Ascending aorta (tissue), 2 donors: ENCODE measurements at places on chromosomes 6 and 20.

DNA sequence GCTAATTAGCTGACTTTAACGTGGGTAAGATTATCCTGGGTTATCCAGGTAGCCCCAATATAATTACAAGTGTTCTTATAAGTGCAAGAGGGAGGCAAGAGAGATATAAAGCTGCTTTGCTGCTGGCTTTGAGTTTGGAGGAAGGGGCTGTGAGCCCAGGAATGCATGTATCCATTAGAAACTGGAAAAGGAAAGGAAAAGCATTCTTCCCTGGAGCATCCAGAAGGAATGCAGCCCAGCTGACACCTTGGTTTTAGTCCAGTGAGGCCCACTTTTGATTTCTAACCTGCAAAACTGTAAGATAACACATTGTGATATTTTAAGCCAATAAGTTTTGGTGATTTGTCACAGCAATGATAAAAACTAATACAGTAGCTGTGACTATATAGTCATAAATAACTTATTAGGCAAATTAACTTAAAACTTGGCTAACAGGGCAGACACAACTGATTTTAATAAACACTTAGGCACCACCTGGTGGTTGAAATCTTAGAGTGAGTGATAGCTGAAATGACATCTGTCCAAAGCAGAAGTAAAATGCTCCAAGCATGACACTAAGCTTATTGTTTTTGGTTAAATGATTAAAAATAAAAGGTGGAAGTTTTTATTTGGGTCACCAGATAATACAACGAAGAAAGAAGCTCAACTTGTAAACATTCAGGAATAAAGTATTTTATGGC lies 35.6 kb downstream of the ADGRF4 start:
- H3K36me3 ChIP-seq = no peaks in the 10 kb centered on the region
- H3K27me3 ChIP-seq = no peaks in the 10 kb centered on the region
- no peak overlapping the region for H3K27ac ChIP-seq

- no peak overlapping the region for H3K4me3 ChIP-seq
- no peaks in the 10 kb centered on the region for H3K27me3 ChIP-seq
- no peaks in the 10 kb centered on the region for H3K36me3 ChIP-seq
- H3K27ac ChIP-seq = no peak overlapping the region
- no peak for DNase-seq
Measured at GRCh38 chr6:166737261-166737660, 110.2 kb upstream of the RPS6KA2 start.

DNA sequence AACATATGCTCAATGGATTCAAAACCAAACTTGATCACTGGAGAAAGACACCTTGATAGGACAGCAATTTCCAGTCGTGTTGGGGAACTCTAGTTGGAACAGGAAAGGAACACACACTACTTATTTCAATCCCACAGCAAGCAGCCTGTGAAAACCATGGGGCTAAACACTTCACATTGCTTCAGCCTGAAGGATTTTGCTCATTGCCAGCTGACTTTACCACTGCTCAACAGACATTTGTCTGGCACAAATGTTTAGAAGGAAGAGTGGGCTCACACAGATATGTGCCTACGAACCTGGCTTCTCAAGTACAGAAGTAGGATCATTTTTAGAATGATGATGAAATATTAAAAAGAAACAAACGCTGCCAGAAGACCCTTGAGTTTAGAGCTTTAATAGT lies 598.1 kb downstream of the PHF3 start:
- H3K4me3 ChIP-seq = no peak overlapping the region
- DNase-seq = no peak
- H3K27ac ChIP-seq = no peak overlapping the region
- H3K4me1 ChIP-seq = no peaks in the 10 kb centered on the region

- DNase-seq = no peak
- H3K36me3 ChIP-seq = no peaks in the 10 kb centered on the region
- no peak overlapping the region for H3K4me3 ChIP-seq
- H3K27me3 ChIP-seq = no peaks in the 10 kb centered on the region
Measured at GRCh38 chr20:59559024-59559817, 45.1 kb upstream of the PHACTR3 start.

DNA sequence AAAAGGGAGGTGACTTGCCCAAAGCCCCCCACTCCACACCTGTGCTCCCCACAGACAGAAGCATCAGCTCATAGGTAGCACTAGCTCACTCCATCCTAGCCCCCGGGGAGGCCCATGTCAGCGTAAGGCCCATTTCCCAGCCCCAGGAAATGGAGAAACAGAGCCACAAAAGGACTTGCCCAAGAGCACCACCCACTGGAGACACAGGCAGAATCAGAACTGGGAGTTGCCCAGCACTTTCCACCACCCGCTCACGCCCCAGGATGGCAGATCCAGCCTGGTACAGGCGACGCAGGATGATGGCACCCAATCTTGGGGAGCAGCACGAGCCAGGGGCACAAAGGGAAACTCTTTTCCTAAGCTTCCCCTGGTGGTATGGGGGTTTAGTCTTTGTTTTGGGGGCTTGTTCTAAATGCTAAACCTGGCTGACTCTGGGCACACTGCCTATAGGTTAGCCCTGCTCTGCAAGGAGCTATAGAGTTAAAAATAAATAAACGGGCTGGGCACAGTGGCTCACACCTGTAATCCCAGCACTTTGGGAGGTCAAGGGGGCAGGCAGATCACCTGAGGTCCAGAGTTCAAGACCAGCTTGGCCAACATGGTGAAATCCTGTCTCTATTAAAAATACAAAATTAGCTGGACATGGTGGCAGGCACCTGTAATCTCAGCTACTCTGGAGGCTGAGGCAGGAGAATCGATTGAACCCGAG lies 11.8 kb downstream of the C20orf203 start:
- H3K27ac ChIP-seq = no peak overlapping the region
- DNase-seq = no peak
- H3K36me3 ChIP-seq = no peaks in the 10 kb centered on the region
- no peaks in the 10 kb centered on the region for H3K4me1 ChIP-seq
- no peaks in the 10 kb centered on the region for H3K27me3 ChIP-seq
- no peak overlapping the region for H3K4me3 ChIP-seq

GRCh38 chr20:3560578-3560977 lies 89.8 kb downstream of the ATRN start:
- H3K36me3 ChIP-seq = no peaks in the 10 kb centered on the region
- H3K4me1 ChIP-seq = no peaks in the 10 kb centered on the region
- no peaks in the 10 kb centered on the region for H3K27me3 ChIP-seq
- H3K27ac ChIP-seq = no peak overlapping the region

GRCh38 chr6:68653074-68653705 lies 18.1 kb downstream of the ADGRB3 start:
- H3K4me1 ChIP-seq = no peaks in the 10 kb centered on the region
- no peak overlapping the region for H3K27ac ChIP-seq
- no peaks in the 10 kb centered on the region for H3K27me3 ChIP-seq
- no peak for DNase-seq
- no peaks in the 10 kb centered on the region for H3K36me3 ChIP-seq
- H3K4me3 ChIP-seq = no peak overlapping the region

DNA sequence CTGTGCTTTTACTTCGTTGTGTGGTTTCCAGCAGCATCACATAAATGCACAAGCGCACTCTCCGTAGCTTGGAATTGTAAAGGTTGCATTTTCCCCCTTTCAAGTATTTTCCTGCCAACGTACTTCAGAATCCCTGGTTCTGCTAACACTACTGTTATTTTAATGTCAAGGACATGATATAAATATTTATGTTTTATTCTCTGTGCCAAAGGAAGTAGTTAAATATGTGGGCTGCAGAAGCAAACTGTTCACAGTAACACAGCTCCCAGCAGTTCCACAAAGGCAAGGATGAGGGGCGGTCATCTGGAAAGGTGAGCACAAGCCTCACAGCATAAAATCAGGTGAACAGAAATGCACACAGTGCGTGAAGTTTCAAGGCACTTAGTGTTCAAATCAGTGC lies 85.3 kb upstream of the PDE10A start:
- H3K36me3 ChIP-seq = no peaks in the 10 kb centered on the region
- no peak overlapping the region for H3K4me3 ChIP-seq
- H3K4me1 ChIP-seq = no peaks in the 10 kb centered on the region
- DNase-seq = no peak

DNA sequence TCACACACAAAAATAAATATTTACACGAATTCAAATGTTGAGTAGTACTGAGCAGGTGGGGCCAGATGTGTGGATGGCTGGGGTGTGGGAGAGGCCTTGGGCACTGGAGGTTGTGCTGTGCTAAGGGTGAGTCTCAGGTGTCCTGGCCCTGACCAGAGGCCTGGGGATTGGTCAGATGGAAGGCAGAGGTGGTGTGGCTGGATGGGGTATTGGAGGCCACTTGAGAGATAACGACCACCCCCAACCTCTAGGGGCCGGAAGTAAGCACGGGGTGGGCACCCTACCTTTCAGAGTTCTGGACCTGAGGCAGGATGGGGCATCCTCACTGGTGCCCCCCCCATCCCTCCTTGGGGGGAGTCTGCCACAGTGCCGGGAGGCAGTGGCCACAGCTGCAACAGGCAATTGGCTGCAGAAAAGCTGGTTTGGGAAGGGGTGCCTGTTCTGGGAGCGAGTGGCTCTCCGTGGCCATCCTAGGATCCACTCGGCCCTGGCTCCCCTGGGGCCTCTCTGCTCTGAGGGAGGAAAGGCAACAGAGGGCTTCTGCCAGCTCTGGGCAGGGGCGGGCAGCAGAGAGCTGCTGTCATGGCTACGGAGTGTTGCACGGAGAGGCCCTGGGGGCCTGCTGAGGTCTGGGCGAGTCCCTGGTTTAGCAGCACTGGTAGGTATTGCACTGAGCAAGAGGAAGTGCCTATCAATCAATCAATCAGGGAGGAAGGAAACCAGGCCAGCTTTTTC lies 87.6 kb downstream of the ASXL1 start:
- H3K36me3 ChIP-seq = peaks cover 12% of the 10 kb centered on the region
- no peak overlapping the region for H3K27ac ChIP-seq
- no peaks in the 10 kb centered on the region for H3K4me1 ChIP-seq
- H3K27me3 ChIP-seq = no peaks in the 10 kb centered on the region
- H3K4me3 ChIP-seq = no peak overlapping the region
- no peak for DNase-seq

- no peak overlapping the region for H3K27ac ChIP-seq
- no peak overlapping the region for H3K4me3 ChIP-seq
- no peaks in the 10 kb centered on the region for H3K27me3 ChIP-seq
- H3K36me3 ChIP-seq = no peaks in the 10 kb centered on the region
- peaks cover 3% of the 10 kb centered on the region for H3K4me1 ChIP-seq
Measured at GRCh38 chr20:62774762-62775161, 21.5 kb upstream of the MRGBP start.

DNA sequence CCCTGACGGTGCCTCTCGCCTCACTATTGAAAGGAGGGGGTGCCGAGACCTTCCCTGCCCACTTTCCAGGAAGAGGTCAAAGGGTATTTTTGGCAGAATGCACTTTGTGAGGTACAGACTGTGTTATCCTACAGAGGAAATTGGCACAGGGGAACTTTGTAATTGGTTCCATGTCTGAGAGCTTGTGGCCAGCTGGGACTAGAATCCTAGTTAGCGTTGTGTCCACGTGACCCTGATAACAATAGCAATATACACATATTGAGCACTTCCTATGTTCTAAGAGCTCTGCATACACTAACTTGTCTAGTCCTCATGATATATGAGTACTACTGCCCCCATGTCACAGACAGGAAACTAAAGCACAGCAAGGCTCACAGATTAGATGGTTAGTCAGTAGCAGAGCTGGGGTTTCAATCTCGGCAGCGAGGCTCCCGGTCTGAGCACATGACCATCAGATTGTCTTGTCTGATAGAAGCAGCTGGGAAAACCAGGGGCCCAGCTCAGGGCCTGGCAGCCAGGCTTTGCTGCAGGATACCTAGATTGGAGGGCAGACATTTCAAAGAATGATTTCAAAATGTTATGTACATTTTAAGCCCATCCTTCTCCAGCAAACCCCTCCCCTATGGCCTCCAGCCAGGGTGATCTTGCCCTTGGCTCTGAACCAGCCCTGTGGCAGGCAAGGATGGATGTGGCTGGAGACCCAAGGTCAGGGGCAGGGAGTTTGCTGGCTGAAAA lies 1.4 kb downstream of the MAPK13 start:
- H3K27me3 ChIP-seq = no peaks in the 10 kb centered on the region
- H3K27ac ChIP-seq = peak overlapping the region; percentile 5
- DNase-seq = no peak
- H3K36me3 ChIP-seq = no peaks in the 10 kb centered on the region
- peaks cover 3% of the 10 kb centered on the region for H3K4me1 ChIP-seq

- peaks cover 5% of the 10 kb centered on the region for H3K36me3 ChIP-seq
- H3K4me1 ChIP-seq = no peaks in the 10 kb centered on the region
- DNase-seq = no peak
- no peak overlapping the region for H3K4me3 ChIP-seq
- no peak overlapping the region for H3K27ac ChIP-seq
Measured at GRCh38 chr20:16317445-16318362, 255.5 kb downstream of the KIF16B start.

DNA sequence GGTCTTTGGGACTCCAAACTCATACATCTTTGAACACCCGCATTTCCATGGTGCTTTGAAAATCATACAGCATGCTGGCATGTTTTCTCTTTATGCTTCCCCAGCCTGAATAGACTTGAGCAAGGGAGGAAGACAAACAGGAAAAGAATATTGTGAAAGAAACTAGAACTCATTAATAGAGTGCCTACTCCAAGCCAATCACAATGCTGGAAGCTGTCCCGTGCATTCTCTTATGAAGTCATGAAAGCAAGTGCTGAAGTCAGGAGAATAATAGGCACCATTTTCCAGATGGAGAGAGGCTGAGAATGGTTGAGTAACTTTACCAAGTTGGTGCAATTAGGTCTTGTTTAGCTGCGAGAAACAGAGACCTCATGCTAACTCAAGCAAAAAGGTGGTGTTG lies 102.5 kb upstream of the PTPRT start:
- H3K4me3 ChIP-seq = no peak overlapping the region
- no peaks in the 10 kb centered on the region for H3K36me3 ChIP-seq
- no peak overlapping the region for H3K27ac ChIP-seq
- no peaks in the 10 kb centered on the region for H3K27me3 ChIP-seq

- no peaks in the 10 kb centered on the region for H3K4me1 ChIP-seq
- H3K4me3 ChIP-seq = no peak overlapping the region
- H3K36me3 ChIP-seq = no peaks in the 10 kb centered on the region
- no peak overlapping the region for H3K27ac ChIP-seq
Measured at GRCh38 chr20:15857173-15857784, 716.0 kb downstream of the KIF16B start.

- H3K27me3 ChIP-seq = no peaks in the 10 kb centered on the region
- no peak overlapping the region for H3K27ac ChIP-seq
- H3K36me3 ChIP-seq = no peaks in the 10 kb centered on the region
- no peak overlapping the region for H3K4me3 ChIP-seq
Measured at GRCh38 chr20:41391587-41392001, 25.0 kb upstream of the EMILIN3 start.

DNA sequence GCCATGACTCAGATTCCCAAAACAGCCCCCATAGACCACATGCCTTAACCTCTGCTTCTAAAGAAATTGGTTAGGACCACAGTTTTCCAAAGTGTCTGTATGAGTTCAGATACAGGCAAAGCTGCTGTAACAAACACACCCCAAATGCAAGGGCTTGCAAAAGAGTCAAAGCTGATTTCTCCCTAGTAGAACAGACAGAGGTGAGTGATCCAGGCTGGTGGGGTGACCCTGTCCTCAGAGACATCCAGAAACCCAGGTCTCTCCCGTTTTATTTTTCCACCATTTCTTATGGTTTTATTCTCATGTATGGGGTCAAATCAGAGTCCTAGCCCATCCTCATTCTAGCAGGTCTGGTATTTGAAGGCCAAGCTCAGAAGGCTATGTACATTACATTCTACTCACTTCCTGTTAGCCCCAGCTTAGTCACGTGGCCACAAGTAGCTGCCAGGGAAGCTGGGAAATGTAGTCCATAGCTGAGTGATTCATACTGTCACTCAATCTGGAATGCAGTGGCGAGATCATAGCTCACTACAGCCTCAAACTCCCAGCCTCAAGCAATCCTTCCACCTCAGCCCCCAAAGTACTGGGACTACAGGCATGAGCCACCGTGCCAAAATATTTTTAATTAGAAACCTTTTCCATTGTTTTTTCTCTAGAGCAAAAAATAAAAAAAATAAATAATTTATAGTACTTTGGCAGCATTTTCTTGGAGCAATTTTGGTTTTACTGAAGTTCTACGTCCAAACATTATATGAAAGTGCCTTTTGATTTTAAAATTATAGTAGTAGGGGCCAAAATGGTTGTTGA lies 175.2 kb downstream of the ZMYND8 start:
- H3K27me3 ChIP-seq = no peaks in the 10 kb centered on the region
- no peak overlapping the region for H3K4me3 ChIP-seq
